Head of caudate nucleus (tissue), 42 donors: ENCODE measurements at places on chromosomes 12 and 14.

GRCh38 chr12:31832740-31833729 is 104.2 kb upstream of the AMN1 start:
- no peak for DNase-seq

- DNase-seq: no peak
Measured at GRCh38 chr12:13981990-13982389, 588 bp upstream of the GRIN2B start.

- no peak for DNase-seq
Measured at GRCh38 chr12:72560003-72560769, 288.0 kb downstream of the TRHDE start.

GRCh38 chr14:68444449-68445168 is 348.3 kb downstream of the ZFP36L1 start:
- DNase-seq: no peak

DNA sequence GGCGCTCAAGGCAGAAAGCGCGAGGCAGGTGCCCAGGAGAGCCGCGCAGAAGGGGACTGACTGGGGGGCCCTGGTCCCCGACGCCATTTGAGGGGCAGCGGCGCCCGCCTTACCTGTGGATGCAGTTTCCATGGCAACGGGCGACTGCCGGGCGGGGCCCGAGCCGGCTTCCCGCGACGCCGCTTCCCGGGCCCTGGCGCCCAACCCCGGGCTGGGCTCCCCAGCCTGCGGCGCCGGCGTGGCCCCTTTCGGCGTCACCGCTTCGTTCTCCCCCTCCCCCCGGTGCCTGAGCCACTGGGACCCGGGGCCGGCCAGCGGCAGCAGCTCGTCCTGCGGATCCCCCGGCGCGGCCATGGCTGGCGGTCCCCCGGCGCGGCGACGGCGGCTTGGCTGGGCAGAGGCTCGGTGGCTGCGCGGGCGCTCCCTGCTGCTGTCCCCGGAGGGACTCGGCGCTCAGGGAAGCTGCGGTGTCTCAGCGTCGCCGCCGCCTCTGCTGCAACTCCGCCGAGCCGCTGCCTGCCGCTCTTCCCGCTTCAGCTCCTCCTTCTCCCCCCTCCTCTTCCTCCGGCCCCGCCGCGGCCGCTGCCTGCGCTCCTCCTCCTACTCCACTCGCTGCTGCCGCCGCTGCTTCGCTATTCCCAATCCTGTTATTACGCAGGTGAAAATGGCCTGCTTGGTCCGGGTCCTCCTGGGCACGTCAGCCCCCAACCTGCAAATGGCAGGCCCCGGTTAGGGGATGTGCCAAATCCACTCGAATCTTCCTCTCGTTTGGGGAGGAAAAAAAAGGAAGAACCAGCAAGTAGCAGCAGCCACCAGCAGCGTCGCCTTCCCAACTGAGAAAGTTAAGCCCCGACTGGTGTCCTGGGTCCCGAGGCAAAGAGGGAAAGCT is at the start of gene RTN1:
RTN1 (minus strand) TSS at position 500 of the 889 bp plus-strand sequence; CDS start at position 354, 146 bp downstream.
- peak; percentile 91 for DNase-seq

GRCh38 chr12:123150744-123151456 is at the start of gene PITPNM2:
Gene PITPNM2, minus strand, starts transcription at chr12:123151090. Its CDS starts 116,500 bp downstream, at chr12:123034590.
- DNase-seq: peak; percentile 56

- DNase-seq: no peak
Measured at GRCh38 chr12:71452006-71452405, 12.4 kb downstream of the LGR5 start.

DNA sequence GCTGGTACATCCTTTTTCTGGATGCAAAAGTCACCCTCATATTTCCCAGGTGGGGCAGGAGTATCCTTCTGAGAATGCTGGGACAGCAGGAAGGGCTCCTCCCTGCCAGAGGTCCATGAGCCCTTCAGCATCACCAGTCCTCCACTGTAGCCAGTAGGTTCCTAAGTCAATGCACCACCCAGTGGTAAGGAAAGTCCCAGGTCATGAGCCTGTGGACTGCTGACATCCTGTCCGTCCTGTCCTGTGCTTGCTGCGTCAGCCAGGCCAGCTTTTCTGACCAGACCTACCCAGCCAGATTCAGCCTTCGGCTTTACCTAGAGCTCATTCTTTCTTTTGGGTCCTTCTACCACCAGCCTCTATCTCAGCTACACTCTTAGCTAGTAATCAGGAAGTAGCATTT is 23.0 kb upstream of the ACTN1 start:
- no peak for DNase-seq

- DNase-seq: no peak
Measured at GRCh38 chr14:90731487-90731886, 84.7 kb downstream of the TTC7B start.

DNA sequence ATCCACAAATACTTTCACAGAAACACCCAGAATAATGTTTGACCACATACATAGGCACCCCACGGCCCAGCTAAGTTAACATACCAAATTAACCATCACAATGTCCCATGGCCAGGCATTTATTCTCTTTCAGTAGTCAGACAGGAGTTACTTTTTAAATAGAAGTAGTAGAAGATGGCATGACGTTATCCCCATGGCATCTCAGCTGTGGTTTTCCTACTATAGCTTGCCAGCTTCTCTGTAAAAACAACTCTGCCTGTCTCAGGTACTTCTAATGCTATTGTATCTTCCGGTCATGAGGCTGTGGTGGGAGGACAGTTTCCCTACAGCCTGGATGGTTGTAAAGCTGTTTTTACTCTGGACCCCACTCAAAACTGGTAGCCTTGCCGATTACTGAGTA is 19.3 kb downstream of the CTSG start:
- DNase-seq: no peak

- DNase-seq: no peak
Measured at GRCh38 chr14:65160091-65160490, 57.8 kb upstream of the MAX start.

DNA sequence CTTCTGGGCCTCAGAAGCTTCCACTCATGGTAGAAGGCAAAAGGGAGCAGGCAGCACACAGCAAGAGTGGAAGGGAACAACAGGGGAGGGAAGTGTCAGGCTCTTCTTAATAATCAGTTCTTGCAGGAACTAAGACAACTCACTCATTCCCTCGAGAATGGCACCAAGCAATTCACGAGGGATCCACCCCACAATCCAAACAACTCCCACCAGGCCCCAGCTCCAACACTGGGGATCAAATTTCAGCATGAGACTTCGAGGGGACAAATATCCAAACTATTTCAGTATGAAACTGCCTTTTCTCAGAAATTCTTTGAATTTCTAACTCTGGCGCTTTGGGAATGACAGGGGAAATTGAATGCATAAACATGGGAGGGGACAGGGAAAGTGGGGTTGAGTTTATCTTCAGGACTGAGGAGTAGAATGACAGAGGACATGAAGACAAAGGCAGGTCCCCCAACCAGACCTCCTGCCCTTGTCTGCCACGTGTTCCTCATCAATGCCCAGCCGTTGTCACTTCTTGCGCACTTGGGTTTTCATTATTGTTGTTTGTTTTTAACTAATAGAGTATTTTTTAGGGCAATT is 24.6 kb upstream of the APOF start:
- DNase-seq: no peak

DNA sequence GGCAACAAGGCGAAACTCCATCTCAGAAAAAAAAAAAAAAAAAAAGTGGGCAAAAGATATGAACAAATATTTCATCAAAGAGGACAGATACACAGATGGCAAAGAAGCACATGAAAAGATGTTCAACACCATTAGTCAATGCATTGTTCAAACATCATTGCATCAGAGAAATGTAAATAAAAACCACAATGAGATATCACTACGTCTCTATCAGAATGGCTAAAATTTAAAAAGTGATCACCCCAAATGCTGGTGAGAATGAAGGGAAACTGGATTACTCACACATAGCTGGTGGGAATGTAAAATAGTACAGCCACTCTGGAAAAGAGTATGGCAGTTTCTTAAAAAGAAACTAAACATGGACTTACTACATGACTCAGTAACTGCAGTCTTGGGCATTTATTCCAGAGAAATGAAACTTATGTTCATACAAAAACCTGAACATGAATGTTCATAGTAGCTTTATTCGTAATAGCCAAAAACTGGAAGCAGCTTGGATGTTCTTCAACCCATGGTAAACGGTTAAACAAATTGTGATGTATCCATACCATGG is 3.6 kb downstream of the L2HGDH start:
- DNase-seq: no peak

- no peak for DNase-seq
Measured at GRCh38 chr12:8089716-8090115, 7.6 kb downstream of the NECAP1 start.

GRCh38 chr12:68042212-68042699 is 53.0 kb downstream of the IFNG-AS1 start:
- no peak for DNase-seq

DNA sequence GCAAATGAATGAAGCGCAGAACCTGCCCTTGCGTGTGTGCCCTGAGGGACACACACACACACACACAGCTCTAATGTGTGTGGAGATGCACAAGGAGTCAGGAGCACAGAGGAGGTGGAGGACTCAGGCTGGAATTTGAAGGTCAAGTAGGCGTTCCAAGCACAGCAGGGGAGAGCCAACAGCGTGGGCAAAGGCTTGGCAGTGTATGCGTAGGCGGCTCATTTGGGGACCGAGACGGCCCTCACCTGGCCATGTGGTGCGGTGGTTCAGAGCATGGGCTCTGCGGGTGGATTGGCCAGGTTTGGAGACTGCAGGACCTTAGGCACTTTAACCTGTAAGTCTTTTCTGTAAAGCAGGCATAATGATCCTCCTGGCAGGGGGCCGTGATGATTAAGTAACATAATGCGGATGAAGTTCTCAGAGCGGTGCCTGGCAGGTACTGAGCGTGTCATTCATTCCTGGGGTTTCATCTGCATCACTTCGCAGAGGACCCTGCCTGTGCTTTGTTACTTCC is 69.5 kb upstream of the SLC24A4 start:
- no peak for DNase-seq

DNA sequence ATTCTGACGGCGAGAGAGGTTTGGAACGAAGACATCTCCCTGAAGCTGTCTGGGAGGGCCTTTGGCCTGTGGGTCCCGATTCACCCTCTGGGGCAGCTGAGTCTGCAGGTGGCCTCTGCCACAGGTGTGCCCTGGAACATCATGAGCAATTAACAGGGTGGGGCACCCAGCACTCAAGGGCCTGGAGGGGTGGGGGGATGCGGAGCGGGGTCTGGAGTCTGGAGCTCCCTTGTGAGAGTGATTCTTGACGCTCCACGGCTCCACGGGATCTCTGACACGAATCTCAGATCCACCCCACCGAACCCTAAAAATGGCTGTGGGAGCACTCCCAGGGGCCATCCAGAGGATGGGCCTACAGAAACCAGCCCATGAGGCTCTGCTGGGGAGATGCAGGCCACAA is 8.3 kb downstream of the ITPK1 start:
- DNase-seq: no peak

DNA sequence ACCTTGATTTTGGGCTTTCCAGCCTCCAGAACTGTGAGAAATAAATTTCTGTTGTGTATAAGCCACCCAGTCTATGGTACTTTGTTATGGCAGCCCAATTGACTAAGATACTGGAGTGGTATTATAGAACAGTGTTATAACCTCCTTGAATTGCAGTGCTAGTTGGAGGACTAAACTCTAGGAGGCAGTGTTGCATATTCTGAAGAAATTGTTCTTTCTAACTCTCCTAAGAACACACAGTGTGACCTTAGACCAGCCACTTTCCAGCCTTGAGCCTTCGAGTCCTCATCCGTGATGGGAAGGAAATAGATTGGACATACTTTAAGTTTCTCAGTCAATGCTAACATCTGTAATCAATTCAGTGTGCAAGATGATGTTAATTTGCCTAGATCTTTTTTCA is 22.4 kb upstream of the LRRC10 start:
- DNase-seq: no peak

DNA sequence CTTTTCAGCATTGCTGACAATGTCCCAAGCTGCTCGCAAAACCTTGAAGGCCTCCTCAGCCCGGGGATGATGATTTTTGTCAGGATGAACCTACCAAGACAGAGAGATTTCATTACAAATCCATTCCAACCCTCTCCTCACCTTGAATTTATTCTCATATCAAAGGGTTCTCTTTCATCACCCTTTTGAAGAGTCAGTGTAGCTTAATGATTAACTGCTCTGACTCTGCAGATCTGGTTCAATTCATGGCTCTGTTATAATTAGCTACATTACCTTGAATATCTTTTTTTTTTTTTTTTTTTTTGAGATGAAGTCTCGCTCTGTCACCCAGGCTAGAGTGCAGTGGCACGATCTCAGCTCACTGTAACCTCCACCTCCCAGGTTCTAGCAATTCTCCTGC is 5.6 kb downstream of the ORMDL2 start:
- DNase-seq: no peak

DNA sequence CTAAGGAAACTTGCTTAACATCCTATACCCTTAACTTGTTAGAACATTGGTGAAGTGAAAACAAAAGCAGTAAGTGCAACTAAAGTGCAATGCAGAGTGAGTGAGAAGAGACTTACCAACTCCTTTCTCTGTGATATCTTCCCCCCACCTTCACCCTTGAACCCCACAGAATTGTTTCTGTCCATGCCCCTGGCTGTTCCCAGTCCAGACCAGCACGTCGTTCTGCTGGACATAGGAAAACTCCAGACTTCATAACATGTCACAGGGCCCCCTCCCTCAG is 91.9 kb downstream of the DAD1 start:
- DNase-seq: no peak

DNA sequence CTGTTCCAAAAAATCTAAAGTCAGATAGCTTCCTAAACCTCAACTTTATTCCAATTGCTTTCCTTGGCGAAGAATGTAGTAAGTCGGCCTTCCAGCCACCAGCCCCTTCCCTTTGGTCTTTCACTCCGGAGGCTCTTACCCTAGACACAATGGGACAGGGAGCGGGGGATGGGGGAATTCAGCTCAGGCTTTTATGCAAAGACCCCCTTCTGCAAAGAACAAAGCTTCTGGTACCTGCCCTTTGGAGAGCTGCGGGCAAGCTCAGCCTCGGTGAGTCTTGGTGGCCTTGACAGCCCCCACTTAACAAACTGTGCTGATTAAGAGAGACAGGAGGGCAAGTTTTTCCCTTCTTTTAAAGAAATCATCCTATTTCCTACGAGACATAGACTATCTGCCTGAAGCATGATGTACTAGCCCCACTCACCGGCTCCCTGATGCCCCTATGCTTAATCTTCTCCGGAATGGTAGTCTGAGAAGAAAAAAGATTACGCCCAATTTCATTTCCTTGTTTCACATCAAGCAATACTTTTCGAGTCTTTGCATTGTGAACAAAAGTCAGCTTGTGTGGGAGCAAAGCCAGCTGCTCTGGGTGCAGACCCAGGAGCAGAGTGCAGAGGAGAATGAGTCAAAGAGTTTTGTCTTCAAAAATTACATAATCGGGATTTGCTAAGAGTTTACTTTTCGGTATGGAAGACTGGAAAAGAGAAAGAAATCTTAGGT is 1.5 kb upstream of the NANOG start:
- DNase-seq: peak; percentile 17

DNA sequence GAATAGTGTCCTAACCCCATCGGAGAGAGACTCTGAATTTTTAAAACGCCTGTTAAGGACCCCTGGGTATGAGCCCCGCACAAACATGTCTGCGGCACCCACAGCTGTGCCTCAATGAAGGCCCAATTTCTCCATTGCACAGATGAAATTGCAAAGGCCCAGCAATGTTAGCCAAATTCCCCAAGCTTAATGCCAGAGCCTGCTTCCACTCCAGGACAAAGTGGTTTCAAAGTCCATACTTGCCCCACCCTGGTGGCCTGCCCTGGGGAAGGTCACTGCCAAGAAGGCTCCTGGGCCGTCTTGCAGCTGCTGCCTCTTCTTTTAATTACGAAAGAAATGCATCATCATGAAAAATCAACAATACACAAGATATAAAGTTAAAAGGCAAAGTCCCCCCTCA is 1179.7 kb downstream of the VRK1 start:
- no peak for DNase-seq
